ENCODE measurements at places on chromosomes 7 and 10.

DNA sequence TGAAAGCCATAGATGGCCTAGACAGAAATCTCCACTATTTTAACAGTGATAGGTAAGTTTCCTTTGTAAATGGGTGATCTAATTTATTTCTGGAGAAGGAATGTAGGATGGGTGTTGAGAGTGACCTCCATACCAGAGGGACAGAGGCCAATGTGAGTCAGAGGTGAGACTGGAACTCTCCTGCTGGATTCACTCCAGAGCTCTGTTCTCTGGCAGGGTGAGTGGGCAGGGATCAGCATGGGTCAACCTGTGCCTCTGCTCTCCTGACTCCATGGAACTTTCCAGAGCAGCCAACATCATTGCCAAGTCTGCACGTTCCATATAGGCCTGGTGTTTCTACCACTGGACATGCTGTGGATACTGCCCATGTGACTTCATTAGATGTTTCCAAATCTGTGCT lies 11.4 kb downstream of the AKR1C3 start:
- no peak for DNase-seq

- DNase-seq = no peak
Observed at GRCh38 chr7:46633630-46634240, 712.7 kb upstream of the IGFBP3 start.

DNA sequence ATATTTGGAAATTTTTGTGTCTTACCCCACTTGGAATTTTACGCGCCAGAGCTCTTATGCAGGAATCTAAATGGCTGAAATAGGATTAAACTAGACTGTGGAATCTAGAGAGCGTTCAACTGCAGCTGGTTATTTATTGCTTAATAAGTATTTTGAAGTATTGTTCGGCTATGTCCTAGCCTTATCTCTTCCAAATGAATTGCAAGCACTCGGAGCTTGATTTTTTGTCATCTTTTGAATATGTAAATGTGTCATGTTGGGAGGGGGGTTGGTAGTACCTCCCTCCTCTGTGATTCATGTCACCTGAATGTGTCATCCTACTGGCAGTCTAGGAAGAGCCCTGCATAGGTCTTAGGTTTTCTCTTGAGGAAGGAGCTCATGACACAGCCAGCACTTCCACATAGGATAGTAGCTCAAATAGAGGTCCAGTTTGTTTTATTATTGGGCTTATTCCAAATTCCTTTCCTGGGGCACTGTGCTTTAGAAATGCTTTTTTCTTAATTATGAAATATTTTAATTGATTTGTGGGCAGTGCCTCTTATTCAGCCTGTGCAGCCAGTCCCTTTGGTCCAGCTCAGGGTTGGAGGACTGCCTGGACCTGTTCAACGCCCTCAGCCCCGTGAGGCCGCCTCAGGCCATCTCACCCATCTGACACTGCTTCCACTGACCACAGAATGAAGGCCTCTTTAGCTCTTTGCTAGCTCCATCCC lies 22.5 kb upstream of the TRIL start:
- no peak for DNase-seq

- DNase-seq = no peak
Observed at GRCh38 chr7:12756821-12757220, 69.4 kb downstream of the ARL4A start.

DNA sequence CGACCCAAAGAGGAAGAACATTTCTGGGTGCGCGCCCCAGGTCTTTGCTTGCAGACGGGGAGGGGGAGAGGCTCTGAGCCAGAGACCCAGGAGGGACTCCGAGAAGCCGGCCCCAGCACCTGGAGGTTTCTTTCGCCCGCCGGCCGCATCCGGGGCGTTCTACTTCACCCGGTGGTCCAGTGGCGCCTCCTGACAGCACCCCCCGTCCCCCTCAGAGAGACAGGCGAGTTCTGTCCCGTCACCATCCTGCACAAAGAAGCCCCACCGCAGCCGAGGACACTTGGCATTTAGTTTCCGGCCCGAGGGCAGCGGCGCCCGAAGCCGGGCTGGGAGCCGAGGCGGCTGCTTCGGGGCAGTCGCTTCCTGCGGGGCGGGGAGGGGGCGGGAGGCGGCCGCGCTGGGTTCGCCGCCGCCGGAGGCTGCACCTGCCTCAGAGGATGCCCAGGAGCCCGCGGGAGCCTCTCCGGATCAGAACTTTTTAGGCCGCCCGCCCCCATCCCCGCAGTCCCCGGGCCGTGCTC lies at the start of gene TMEM178B:
Gene TMEM178B, plus strand, starts transcription at position 424 of the 521 bp plus-strand sequence.
- no peak for DNase-seq

GRCh38 chr10:43202224-43202656 lies 64.0 kb downstream of the CSGALNACT2 start:
- DNase-seq = no peak

- no peak for DNase-seq
Observed at GRCh38 chr10:14225379-14225778, 105.3 kb downstream of the FRMD4A start.

- no peak for DNase-seq
Observed at GRCh38 chr10:107739951-107740350, 575.4 kb upstream of the SORCS1 start.

DNA sequence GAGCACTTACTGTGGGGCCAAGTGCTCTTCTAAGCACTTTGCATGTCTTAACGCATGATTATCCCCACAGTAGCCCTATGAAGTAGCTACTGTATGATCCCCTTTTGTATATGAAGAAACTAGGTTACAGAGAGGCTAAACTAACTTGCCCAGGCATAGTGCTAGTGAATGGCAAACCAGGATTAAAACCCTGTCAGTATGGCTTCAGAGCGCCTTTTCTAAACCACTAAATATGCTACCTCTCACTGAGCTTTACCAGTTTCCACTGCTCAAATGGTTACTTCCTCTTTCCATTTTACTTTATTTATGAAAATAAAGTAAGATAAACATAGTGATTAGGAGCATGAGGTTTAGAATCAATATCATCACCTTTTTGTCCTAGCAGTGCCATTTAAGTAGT lies 73.6 kb downstream of the PODXL start:
- DNase-seq = no peak

DNA sequence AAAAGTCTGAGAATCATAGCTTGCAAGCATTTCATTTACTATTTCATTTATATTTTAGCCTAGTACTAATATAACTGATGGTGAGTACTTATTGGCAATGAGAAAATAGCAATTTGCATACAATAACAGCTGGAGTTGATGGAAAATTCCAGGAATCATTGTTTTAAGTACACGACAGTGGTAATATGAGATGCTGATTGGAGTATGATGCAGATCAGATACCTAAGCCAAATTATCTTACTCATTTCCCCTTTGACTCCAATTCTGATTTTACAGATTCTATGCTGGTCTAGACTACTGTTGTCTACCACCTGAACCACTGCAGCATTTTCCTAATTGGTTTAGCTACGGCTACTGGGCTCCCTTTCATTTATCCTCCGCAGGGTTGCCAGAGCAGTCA lies 36.7 kb downstream of the GNG11 start:
- DNase-seq = no peak

DNA sequence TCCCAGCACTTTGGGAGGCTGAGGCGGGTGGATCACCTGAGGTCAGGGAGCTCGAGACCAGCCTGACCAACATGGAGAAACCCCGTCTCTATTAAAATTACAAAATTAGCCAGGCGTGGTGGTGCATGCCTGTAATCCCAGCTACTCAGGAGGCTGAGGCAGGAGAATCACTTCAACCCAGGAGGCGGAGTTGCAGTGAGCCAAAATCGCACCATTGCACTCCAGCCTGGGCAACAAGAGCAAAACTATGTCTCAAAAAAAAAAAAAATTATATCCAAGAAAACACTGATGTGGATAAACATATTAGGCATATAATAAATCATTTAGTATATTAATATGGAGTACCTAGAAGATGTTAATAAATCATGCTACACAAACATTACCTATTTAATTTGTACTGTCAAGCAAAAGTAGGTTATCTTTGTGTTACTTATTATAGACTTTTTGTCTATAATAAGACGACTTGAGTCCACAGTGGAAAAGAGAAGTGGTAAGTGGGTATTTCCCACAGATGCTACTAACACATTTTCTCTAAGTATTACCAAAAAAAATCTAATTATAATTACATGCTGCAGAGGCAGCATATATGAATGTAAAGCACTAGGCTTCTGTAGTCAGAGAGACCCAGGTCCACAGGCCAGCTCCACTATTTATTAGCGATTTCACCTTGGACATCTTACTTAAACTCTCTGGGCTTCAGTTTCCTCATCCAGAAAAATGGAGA lies 34.5 kb downstream of the DNMBP start:
- no peak for DNase-seq

- no peak for DNase-seq
Observed at GRCh38 chr10:54905578-54906192, 104.7 kb upstream of the PCDH15 start.

GRCh38 chr7:1226186-1226901 lies 6.3 kb upstream of the UNCX start:
- DNase-seq = no peak

DNA sequence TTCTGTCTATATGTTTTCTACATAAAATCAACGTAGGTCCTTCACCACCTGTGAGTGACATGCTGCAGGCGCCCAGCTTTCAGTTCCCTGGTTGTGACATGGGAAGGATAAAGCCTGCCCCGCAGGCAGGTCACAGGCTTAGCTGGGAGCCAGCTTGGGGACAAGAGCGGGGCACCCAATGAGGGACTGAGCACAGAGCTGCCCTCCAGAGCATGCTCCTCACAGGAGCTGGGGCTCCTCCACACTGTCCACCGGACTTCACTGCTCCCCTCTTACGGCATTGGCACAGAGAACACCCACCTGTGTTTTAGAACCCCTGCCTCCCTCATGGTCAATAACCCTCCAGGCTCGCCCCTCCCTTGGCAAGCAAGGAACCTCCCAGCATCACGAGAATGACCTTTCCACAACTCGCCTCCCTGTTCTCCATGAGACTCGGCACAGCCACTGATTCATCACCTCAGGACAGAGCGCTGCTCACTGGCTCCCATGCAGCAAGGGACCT lies 187.1 kb downstream of the TNS3 start:
- DNase-seq = no peak

GRCh38 chr10:118912961-118913600 lies 116.4 kb upstream of the NANOS1 start:
- no peak for DNase-seq

DNA sequence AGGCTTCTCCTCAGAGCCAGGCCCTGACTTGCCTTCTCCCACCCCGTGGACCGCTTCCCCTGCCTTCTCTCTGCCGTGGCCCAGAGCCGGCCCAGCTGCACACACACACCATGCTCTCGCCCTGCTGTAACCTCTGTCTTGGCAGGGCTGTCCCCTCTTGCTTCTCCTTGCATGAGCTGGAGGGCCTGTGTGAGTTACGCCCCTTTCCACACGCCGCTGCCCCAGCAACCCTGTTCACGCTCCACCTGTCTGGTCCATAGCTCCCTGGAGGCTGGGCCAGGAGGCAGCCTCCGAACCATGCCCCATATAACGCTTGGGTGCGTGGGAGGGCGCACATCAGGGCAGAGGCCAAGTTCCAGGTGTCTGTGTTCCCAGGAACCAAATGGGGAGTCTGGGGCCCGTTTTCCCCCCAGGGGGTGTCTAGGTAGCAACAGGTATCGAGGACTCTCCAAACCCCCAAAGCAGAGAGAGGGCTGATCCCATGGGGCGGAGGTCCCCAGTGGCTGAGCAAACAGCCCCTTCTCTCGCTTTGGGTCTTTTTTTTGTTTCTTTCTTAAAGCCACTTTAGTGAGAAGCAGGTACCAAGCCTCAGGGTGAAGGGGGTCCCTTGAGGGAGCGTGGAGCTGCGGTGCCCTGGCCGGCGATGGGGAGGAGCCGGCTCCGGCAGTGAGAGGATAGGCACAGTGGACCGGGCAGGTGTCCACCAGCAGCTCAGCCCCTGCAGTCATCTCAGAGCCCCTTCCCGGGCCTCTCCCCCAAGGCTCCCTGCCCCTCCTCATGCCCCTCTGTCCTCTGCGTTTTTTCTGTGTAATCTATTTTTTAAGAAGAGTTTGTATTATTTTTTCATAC lies 38.0 kb downstream of the LIMK1 start:
- DNase-seq = no peak

GRCh38 chr7:132572526-132572925 lies 3.7 kb downstream of the PLXNA4 start:
- DNase-seq = no peak

GRCh38 chr10:116627386-116627933 lies 6.7 kb downstream of the PNLIPRP2 start:
- no peak for DNase-seq

DNA sequence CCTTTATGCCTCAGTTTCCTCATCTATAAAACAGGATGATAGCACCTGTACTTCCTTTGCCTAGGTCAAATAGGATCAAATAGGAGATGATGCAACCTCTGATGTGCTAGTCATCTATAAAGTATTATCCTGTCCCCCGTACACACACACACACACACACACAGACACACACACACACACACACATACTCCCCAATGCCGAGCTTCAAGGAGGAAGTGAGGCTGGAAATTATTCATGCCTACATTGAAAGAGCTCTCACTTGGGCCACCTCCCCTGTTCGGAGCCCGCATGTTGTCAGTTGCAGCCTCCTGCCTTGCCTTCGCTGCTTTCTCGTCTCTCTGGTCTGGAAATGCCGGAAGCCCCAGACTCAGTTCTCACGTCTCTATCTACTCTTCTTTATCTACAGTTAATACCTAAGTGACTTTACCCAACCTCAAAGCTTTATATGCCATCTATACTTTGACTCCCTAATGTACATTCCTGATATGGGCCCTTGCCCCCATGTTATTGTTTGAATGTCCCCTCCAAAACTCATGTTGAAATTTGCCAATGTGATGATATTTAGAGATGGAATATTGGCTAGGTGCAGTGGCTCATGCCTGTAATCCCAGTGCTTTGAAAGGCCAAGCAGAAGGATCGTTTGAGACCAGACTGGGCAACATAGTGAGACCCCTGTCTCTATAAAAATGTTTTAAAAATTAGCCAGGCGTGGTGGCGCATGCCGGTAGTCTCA lies 6.9 kb upstream of the UBE2H start:
- DNase-seq = no peak

- DNase-seq = no peak
Observed at GRCh38 chr10:14971867-14972448, 12.8 kb downstream of the MEIG1 start.

GRCh38 chr7:106447318-106447847 lies 162.6 kb upstream of the NAMPT start:
- DNase-seq = no peak

GRCh38 chr10:121078036-121078435 lies 226.9 kb downstream of the WDR11 start:
- DNase-seq = no peak

GRCh38 chr7:6528401-6529130 lies 22.7 kb downstream of the GRID2IP start:
- DNase-seq = no peak

DNA sequence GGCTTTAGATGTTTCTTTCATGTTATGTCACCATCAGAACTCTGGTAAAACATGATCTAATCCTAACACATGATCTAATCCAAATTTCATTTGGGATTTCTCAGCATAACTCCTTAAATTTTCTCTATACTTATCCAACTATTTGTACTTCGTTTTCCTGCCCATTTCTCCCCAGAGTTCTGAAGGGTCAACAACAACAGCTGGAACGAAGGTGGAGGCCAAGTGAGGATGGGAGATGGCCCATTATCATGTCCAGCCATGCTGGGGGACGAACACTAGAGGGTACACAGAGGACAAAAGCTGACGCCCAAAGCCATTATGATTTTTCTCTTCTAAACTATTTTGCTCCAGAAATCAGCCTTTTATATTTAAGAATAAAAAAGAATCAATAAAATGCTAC lies 185.4 kb downstream of the DOCK4 start:
- no peak for DNase-seq

Data from NCI-H187 (cell line).